ENCODE measurements at places on chromosomes 5 and 9.

DNA sequence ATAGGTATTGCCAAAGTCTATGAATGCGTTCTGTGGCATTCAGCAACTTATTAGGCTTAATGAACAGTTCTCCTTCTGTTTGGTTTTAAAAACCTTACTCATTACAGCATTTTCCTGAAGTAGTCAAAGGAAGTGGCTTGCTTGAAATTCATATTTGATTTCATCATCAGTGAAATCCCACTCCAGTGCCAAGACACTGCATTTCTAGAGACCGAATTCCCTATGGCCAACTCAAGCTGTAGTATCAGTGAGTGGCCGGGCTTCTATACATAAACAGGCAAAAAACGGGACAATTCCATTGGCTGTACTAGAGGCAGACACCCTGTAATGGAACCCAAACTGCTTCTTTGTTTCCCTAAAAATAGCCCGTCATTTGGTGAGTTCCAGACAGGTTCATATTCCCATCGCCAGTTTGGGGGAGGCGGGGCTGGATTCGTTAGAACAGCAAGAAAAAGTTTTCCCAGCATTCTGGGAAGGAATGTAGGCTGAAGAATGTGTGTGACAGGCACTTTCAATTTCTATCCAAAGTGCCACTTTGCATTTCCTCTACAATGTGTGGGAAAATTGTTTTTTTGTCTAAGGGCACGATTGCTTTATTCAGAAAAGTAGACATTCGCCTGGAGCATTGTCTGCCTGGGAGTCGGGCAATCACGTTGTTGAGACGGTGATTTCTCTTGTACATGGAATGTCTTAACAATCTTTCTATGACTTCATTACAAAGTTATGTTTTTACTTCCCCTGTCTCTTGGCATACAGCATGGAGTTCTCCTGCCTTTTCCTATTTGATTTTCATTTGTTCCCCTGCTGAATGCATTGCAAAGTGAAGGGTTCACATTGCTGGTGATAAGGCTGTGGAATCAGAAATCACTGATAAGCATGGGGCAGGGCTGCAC is 141.8 kb upstream of the MAST4 start:
- DNase-seq: no peak

DNA sequence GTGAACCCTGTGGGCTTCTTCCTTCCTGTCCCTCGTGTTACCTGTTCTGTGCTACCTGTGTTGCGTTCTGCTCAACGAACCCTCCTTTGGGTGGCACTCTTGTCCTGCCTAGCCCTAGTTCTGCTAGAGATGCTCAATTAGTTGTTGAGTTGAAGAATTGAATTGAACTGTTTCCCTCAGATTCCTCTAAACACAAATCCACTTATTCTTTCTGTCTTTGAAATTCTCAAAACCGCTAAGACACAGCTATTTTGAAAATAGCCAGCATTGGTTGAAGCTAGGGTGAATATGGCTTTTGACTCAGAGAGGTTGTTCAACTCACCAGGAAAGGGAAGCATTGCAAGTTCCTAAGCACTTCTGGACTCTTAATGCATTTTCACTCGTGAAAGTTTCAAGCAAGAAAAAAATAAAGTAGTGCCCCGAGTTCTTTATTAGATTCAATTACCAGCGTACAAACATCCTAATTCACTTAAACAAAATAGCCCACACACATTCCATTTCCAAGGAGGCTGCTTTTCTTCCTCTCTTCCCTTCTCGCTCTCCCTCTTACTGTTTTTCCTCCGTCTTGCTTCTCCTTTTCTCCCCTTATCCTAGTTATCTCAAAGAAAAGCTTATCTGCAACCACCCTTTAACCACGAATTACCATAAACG is 642 bp upstream of the ITGA1 start:
- peak; percentile 4 for DNase-seq

DNA sequence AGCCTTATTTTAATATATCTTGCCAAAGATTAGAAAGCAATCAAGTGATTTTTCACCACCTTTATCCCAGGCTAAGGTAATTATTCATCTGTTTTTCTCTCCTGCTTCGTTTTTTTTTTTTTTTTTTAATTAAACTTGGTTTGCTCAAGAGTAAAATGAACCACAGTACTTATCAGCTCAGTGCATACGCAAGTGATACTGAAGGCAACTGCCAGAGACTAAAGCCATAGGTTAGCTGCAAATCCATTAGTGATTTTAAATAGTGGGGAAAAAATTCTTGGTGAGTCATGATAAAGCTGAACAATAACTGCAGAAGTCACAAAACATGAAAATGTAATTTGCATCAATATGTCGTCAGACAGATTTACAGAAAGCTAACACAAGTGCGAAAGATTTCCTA is 829.1 kb downstream of the PTPRD start:
- DNase-seq: no peak

DNA sequence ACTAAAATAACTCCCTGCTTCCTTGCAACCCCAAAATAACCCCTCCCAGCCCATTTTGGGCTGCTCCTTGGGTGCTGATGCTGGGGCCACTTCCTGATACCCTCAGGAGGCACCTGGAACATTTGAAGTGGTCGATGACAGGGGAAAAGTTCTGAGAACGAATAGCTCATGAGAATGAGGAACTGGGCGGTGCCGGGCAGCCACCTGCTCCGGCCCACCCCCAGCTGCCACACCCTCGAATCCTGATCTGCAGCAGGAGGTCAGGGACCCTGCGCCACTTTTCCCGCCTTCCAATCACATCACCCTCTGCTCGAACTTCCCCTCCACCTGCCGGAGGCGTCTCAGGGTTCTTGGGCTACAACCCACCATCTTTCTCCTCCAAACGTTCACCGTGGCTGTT is 19.7 kb downstream of the HRH2 start:
- no peak for DNase-seq

DNA sequence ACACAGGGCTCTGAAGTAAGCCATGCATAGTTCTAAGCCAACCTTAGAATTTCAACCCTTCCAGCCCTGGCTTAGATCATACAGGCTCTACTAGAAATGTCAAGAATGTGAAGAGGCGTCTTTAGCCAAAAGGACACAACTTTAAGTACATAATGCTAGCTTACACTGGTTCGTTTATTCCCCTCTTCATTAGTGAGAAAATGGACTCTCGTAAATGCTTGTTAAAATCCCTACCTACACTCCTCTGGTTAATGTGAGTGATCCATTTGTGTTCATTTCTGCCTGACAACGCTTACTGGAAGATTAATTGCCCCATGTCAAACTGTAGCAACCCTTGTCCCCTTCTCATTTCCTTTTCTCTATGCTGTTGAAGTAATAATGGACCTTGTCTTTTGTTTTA is 149.3 kb upstream of the POU5F2 start:
- no peak for DNase-seq

DNA sequence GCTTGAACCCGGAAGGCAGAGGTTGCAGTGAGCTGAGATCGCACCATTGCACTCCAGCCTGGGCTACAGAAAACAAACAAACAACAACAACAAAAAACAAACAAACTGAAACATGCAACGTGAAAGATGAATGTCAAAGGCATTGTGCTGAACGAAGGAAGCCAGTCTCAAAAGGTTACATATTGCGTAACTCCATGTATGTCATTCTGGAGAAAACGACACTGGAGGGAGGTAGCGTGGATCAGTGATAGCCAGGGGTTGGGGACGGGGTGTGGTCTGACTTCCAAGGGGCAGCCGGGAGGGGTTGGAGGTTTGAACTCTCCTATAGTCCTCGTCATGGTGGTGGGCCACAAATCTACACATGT is 12.1 kb upstream of the WDR5 start:
- no peak for DNase-seq

DNA sequence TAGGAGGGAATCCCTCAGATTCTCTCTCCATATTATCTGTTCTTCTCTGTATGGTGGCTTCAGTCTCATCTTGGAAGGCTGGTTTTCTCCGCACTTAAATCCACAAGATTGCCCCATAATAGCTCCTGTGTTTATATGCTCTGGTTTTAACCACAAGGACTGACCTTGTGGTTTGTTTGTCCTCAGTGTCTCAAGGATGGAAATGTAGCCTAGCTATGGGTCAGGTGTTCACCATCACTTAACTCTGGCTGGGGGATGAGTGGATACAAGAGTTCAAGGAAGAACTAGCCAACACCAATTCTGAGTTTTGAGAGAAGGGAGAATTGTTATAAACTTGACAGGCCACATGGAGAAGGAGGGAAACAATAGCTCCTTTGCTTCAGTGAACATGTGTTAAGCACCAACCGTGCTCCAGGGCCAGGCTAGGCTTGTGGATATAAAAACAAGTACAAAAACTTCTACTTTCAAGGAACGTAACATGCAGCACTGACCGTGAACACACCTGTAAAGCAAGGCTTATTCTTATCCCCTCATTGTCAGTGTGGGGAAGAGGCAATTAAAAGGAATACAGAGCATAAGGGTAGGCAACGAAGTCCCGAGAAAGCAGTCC is 75.6 kb upstream of the VLDLR start:
- peak; percentile 18 for DNase-seq

- DNase-seq: no peak
Measured at GRCh38 chr5:150559701-150560100, 51.8 kb downstream of the NDST1 start.

- DNase-seq: no peak
Measured at GRCh38 chr5:92916036-92916435, 665.0 kb downstream of the NR2F1-AS1 start.

- DNase-seq: peak; percentile 8
Measured at GRCh38 chr9:13974891-13975290, 339.1 kb downstream of the NFIB start.

GRCh38 chr5:90161414-90161813 is 248.1 kb downstream of the CETN3 start:
- peak; percentile 59 for DNase-seq

- no peak for DNase-seq
Measured at GRCh38 chr9:5976674-5977397, 38.6 kb downstream of the RANBP6 start.

DNA sequence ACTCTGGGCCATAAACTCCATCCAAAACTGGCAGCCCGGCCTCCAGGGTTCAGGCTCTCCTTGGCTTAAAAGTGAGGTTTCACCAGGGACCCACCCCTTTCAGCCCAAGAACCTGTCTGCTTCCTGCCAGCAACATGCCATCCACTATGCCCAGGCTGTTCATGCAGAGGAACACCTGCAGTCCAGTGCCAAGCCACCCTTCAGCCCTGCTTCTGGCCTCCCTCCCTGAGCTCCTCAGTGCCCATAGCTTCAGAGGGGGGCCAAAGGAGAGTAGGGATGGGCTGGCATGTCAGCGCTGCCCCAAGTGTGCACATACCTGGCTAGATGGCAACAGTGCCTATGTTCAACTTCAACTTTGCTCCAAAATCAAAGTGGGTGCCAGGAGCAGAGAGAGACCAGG is 166.9 kb upstream of the MRPS30 start:
- DNase-seq: no peak

DNA sequence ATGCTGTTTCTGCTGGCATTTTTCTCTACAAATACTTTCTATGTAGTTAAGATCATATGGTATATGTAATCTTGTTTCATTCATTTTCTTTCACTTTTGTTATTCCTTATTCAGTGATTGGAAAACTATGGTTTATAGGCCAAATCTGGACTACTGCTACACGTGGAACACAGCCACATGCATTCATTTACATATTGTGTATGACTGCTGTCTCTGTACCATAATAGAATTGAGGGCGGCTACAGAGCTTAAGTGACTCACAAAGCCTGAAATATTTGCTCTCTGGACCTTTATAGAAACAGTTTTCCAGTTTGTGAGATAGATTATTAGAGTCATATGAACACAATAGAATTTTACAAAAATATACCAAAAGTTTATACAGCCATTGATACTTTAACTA is 133.6 kb upstream of the CDKN2B start:
- peak; percentile 44 for DNase-seq

- DNase-seq: peak; percentile 34
Measured at GRCh38 chr5:168649306-168649705, 70.1 kb upstream of the PANK3 start.

Measured in SJCRH30 (cell line).